ENCODE measurements at places on chromosomes 11 and 22.
A peak's percentile ranks its signal among the peaks of the same experiment; 100 is the strongest.

DNA sequence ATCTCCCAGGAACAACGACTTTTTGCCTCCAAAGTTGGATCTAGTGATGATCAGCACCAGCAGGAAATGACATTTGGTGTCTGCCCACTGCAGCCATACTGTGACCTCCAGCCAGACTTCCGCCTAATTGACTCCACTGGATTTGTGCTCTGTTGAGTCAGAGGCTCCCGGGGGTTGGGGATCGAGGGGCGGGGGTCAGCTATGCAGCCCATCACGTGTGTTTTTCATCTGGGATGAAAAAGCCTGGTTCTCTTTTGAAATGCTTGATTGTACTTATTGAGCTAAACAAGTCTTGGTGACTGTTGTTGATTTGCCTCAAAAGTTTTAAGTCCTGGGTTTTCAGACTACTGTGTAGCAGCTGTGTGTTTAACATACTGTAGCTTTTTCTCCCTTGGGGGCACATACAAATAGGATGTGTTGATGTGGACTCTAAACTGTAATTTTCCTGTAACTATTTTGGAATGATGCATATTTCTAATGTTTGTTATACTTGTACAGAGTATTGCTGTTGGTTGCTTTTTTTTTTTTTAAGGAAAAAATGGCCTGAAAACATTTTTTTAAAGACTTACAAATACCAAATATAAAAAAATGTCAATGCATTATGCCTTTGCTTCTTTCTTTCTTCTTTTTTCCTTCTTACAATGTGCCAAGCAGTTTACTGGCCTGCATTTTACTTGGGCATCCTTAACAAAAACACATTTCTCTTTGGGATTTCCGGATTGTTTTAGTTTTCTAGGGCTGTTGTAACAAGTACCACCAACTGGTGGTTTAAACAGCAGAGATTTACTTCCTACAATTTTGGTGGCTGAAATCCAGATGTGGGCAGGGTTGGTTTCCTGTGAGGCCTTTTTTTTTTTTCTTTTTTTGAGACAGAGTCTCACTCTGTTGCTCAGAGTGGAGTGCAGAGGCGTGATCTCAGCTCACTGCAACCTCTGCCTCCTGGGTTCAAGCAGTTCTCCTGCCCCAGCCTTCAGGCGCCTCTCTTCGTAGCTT lies 46.1 kb upstream of the OR4B1 start:
- no peak for DNase-seq

DNA sequence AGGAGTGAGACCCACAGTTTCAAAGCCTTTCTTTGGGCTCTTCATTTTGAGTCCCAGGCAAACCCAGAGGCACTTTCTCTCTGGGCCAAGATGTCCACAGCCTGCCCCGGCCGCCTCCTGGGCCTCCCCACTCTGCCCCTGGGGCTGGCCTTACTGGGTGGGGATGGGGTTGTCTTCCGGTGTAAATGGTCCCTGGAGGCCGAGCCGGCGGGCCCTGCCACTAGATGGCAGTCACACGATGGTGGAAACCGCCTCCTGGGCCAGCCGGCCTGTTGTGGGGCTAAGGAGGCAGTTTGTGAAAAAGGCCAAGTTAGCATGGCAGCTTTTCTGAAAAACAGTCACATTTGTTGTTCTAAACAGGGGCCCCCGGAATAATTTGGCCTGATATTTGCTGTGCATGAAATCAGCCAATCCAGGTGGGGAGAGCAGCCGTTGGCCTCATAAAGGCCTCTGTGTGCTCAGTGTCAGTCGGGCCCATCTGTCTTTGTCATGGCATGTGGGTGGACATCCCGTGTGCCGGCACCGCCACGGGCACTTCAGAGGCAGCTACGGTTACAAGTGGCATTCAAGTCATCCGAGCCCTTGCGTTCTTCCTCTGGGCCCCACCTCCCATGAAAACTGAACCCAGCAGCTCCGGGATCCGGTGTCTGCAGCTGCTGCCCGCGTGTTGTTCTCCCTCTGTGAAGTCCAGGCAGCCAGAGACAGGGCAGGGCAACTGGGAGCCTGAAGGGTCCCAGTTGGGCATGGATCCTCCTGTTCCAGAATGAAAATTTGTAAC lies 6.5 kb downstream of the MRPL23 start:
- DNase-seq = no peak

- no peak for DNase-seq
These were observed 17.1 kb upstream of the OR52M1 start for GRCh38 chr11:4527926-4528325.

DNA sequence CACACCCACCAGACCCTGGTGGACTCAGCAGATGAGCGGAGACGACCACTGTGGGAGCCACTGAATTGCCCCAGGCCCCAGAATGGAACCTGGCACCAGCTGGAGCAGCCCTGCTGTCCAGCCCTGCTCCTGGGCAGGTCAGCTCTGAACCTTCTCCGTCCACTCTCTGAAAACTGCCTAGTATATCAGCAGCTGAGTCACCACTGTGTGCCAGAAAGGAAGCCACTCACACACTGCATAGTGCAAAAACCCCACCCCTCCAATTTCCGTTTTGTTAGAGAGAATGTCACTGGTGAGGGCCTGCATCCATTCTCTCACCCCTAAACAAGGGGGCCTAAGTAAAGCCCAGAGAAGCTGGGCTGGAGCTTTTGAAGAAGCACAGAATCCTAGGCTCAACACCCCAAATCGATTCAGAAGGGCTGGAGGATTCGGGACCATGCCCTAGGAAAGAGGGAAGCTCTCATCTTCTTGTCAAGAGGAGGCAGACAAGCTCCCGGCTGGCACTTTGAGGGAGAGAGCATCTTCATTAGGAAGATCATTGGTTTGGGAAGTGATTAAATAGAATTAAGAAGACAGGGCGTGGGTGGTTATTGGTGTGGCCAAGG lies 44.5 kb downstream of the GALNT18 start:
- DNase-seq = no peak

DNA sequence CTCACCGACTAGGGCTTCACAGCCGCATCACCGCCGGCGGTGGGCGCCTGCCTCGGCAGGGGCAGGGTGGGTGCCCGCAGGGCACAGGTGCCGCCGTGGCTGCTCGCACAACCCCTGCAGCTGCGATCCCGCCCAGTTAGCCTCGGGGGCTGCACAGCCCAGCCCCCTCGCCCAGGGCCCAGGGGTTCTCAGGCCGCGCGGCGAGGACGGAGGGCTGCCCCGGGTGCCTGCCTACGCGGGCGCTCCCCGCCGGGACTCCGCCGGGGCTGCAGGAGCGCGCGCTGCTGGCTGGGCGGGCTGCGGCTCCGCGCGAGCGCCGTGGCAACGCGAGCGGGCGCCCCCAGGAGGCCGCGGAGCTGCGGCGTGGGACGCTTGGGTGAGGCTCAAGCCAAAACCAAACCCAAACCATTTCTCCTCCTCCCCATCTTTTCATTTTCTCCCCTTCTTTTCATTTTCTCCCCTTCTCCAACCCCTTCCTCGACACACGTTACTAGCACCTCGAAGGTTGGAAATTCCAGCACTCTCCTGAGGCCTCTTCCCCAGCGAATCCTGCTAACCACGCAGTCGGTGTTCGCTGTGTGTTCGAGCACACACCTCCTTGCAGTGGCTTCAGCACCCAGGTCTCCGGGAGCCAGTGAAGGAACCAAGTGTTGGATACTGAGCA lies at the start of gene MICAL3:
MICAL3 (minus strand) TSS at position 286 of the 664 bp plus-strand sequence. CDS start 117,749 bp downstream, outside the sequence.
- DNase-seq = peak; percentile 87

- DNase-seq = no peak
These were observed 5.6 kb downstream of the MN1 start for GRCh38 chr22:27795696-27796517.

GRCh38 chr22:20857838-20858614 lies 585 bp downstream of the PI4KA start:
- peak; percentile 91 for DNase-seq

DNA sequence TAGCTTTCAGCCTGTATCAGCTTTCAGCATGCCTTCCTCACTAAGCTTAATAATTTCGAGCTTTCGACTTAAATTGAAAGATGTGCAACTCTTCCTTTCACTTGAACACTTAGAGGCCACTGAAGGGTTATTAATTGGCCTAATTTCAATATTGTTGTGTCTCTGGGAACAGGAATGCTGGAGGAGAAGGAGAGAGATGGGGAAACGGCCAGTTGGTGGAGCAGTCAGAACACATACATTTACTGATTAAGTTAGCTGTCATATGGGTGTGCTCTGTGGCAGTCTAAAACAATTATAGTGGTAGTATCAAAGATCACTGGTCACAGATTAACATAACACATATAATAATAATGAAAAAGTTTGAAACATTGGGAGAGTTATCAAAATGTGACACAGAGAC lies 106.2 kb downstream of the LRRC32 start:
- DNase-seq = no peak

DNA sequence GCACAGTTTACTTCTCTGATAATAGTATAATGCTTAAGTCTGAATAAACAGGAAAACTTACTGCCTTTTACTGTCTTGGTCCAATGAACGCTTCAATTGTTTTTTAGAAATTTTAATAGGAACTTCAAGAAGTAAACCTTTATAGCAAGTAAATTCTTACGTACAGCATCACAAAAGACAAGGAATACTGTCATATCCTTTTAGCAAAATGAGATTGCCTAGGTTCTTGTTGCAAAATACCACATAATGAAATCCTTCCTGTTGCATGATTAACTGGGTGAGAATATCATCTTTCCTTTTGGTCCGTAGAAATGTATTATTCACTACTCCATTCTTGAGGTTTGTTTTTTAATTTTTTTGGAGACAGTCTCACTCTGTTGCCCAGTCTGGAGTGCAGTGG lies 22.3 kb upstream of the HIKESHI start:
- no peak for DNase-seq

DNA sequence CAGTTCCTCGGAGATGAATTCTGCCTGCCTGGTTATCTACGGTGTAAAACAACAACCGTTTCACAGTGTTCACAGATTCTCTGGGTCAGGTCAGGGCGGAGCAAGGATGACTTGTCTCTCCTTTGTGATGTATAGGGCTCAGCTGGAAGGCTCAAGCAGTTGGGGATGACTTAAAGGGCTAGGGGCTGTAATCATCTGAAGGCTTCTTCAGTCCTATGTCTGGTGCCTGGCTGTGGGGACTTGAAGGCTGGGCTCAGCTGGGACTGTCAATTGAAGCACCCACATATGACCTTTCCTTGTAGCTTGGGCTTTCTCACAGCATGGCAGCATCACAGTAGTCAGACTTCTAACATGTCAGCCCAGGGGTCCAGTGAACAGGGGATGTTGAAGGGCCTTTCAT lies 29.3 kb downstream of the EIF3F start:
- peak; percentile 55 for DNase-seq

Measured in iPS-NIHi11 (cell line).